ENCODE measurements at places on chromosomes 6 and 20.

DNA sequence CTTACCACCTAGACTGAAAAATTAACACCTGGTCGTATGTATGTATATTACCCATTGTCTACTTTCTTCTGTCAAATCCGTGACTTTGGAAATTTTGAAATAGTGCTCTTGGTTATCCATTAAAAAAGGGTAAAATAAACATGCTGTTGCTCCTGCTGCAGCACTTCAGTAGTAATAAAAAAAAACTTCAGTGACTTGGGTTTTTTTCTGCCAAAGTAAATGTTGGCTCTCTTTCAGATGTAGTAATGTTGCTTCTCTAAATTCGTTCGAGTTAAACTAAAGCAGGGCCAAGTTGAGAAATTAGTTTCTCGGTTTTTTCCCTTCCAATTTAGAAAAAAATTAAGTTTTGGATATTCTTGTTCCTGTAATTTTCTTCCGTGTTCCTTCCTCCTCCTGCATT, 34.2 kb downstream of the JARID2 start:
- DNase-seq: no peak

DNA sequence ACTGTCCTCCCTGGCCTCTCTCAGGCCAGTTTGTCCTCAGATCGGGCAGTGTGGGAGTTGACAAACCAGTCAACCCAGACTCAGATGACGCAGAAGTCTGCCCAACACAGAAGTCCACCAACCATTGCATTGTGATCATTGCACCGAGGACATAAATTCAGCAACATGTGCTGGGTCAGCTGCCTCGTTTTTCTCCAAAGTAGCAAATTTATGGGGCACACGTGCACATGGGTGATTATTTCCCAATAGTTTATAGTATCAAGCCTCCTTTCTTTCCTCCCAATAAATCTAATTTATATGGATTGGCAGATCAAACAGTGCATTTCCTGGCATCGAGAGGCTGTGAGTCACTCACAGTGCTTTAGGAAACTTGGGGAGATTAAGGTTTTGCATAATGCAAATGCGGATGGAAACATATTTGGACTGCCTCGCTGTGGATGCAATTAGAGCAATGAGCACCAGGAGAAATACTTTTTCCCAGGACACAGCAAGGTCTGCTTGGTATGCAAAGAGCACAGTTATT, 413.7 kb upstream of the SULF2 start:
- no peak for DNase-seq

DNA sequence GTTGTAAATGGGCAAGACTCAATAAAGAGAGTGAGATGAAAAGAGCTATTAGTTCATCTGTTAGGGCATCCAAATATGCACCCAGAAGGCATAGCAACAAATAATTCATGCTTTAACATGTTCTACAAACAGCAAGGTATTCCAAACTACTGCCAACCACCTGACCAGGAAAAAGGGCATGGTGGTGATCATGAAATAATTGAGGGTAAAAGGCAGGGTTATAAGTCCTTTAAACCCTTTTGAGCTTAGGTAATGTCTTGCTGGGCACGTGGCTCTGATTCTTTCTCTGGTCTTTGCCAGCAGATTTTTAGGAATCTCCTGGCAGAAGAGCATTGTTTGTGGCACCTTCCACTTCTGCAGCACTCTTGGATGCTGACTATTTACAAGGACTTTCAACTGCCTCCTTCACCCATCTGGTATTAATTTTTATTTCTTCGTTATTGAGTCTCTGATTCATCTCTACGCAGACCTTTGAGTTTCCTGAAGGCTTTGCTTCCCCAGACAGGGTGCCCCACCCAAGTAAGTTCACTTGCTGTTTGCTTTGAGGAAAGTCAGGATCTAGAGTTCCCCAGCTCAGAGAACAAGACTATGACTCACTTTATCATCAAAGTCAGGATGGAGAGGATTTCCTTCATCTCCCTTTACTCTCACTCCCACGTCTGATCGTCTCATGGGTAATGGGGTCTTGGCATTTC, 83.4 kb upstream of the NEDD9 start:
- DNase-seq: peak; percentile 29

DNA sequence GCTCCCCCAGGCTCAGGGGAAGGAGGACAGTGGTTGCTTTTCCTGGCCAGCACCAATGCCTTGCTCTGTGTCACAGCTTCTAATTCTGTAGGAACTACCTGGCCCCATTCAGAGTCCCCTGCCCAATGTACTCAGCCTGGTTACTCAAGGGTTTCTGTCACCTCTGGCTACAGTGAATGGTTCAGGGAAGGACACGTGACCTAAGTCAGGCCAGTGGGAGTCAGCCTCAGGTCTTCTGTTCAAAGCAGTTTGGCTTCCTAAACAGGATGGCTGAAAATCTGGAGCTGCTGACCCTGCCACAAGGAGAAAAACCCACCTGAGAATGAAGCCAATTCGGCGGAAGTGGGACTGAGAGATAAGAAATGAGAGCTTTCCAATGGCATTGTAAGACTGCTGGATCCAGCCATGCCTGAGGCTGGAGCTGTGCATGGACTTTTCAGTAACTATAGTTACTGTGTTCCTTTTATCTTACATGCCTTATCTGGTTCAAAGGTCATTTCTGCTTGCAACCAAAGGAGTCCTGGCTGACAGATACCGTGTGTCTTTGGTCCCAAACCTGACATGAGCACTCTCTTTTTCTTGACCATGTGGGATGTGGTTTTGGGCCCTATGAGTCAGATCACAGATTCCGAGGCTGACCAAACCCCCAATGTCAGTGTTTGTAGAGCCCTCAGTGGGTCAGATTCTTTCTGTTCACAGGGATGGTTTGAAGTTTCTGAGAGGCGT, 104.3 kb downstream of the SULF2 start:
- DNase-seq: no peak

- DNase-seq: no peak
These were observed 163.3 kb upstream of the MOCS1 start for GRCh38 chr6:40097590-40097989.

Data from HTR-8/SVneo (cell line).